Caco-2 (cell line): ENCODE measurements at places on chromosomes 1 and 21. TPM values are rescaled to one million over a fixed set of nuclear protein-coding genes. Genes with fewer than 3 reads are reported as not detected.

- DNase-seq, result no peak
Observed at GRCh38 chr1:110068646-110069403, 1.6 kb downstream of the ALX3 start.

- no peak for DNase-seq
Observed at GRCh38 chr21:37878946-37879660, 37.2 kb downstream of the KCNJ6 start.

- no peak for DNase-seq
Observed at GRCh38 chr1:48294656-48295055, 72.1 kb downstream of the SLC5A9 start.

DNA sequence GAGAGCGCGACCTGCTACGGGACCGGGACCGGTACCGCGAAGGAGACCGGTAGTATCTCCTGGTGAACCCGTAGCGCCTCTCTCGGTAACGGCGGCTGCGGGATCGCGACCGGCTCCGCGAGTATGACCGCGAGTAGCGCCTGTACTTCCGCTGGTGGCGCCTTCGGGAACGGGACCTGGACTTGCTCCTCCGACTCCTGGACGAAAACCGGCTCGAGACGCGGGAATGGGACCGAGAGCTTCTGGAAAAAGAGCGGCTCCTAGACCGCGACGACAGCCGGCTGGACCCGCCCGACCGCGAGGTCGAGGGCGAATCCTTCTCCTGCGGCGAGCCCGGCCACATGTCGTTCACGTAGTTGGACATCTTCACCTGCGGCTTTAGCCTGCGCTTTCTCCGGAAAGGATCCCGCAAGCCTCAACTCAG, 642 bp downstream of the RSRP1 start:
- DNase-seq, result no peak

SLC9C2 gene
- not detected in 2 replicates for total RNA-seq

DNA sequence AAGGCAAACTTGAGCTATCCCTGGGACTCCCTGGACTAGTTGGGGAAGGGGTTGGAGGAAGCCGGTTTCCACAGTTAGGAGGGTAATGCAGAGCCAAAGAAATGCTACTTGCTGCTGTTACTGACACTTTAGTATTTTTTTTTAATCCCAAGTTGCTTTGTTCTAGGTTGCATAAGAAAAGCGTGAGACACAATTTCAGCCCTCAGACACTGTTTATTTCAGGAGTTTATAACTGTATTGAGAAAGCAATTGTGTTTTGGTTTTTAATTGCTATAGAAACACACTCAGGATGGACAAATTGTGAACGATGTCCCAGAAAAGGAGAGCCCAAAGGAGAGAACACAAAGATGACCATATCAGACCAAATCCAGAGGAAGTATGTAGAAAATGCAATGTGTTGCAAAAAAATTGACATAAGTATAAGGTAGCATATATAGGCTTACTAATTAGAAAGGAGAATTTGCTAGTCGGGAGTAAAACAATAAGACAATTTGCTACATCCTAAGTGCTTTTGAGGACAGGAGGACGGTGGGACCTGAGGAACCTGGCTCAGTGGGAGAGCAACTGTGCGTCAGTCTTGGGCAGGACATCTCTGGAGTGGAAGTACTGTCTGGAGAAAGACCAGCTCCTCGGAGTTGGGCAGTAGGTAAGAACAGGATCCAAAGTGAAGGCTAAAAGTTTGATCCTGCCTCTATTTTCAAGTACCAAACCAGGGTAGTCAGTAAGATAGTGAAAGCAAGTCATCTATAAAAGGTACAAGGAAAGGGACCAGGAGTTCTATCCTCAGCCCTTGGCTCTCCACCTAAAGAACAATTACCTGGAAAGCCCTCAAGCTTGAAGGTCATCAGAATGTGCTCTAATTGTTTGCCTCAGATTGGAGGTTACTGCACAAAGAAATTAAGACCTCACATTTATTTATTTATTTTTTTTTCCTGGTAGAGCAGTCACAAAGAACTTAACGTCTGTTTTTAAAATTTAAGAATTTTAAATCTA, 39.9 kb downstream of the DIPK1A start:
- no peak for DNase-seq

U2AF1 gene
- total RNA-seq, result 58.6 and 64.8 TPM in 2 replicates

NES gene
- total RNA-seq, result 18.0 and 22.7 TPM in 2 replicates

KTI12 gene
- 10.1 and 11.8 TPM in 2 replicates for total RNA-seq

- DNase-seq, result no peak
Observed at GRCh38 chr1:224528900-224529299, 87.2 kb upstream of the CNIH3 start.

DNA sequence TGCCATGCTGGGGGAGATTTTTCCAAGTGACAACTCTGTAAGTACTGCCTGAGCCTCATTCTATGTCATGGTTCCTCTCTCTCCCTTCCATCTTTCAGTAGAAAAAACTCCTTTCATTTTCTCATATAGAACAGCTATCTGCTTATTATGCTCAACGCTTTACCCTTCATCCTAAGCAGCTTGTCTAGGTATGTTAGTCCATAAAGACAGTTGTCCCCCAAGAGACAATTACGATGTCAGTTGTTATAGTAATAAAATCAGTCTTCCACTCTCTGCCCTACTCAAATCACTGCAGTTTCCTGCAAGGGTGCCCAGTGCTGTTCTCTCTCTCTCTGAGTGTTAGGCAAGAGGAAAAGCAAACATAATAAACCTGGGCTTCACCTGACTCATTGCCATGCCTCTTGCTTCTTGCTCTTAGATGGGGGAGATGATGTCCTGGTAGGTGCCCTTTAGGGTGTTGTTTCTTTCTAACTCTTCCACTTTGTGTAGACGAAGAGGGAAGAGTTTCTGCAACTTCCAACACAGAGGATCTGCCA, 59.4 kb downstream of the PAPPA2 start:
- DNase-seq, result no peak

GRCh38 chr1:116908266-116908665, 1.4 kb upstream of the PTGFRN start:
- no peak for DNase-seq

- DNase-seq, result peak; percentile 42
Observed at GRCh38 chr1:114510274-114511031, 550 bp downstream of the TRIM33 start.

GRCh38 chr1:230401763-230402294, 24.3 kb downstream of the PGBD5 start:
- DNase-seq, result no peak

DNA sequence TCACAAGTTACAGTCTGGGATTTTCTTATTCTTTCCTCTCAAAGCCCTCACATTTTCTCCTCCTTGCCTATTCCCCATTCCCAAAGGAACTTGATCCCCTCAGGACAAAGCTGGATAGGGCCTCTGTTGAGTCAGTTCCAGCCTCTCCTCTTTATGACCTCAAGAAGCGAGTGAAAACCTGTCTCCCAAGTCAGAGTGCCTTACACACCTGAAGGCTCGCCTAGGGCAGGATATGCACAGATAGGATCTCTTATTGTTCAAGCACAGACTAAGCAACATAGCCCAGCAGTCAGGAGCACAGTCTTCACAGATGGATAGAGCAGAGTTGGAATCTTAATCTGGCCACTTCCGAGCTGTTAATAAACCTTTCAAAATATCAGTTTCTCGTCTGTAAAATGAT, 60.8 kb upstream of the PRRC2C start:
- DNase-seq, result no peak

DNA sequence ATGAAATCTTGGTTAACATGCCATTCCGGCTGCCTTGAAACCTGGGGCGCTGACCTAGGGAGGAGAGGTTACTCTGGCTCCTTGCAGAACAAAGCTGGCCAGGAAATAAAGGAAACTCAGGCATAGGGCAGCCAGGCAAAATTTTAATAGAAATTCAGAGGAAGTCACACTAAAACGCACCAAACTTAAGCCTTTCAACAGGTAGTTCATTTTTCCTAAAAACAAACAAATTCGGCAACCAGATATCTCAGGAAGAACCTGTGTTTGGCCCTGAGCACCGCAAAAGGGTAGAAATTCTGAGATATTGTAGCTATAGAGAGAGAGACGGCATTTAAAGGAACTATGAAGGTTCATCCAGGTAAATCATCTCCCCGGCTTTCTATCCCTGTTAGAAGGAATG, 13.1 kb downstream of the LYST start:
- DNase-seq, result no peak

GRCh38 chr1:162855461-162856150, 5.4 kb downstream of the CCDC190 start:
- DNase-seq, result no peak

- no peak for DNase-seq
Observed at GRCh38 chr1:36934061-36934460, 100.3 kb downstream of the GRIK3 start.

LDLRAD1 gene
- total RNA-seq, result not detected in 2 replicates

KRTAP19-1 gene
- total RNA-seq, result not detected in 2 replicates

- DNase-seq, result no peak
Observed at GRCh38 chr1:210301615-210302000, 27.1 kb upstream of the HHAT start.

- DNase-seq, result peak; percentile 74
Observed at GRCh38 chr1:200738949-200739651, 407 bp downstream of the CAMSAP2 start.

PTPRC gene
- 0.25 and 0.65 TPM in 2 replicates for total RNA-seq

DNA sequence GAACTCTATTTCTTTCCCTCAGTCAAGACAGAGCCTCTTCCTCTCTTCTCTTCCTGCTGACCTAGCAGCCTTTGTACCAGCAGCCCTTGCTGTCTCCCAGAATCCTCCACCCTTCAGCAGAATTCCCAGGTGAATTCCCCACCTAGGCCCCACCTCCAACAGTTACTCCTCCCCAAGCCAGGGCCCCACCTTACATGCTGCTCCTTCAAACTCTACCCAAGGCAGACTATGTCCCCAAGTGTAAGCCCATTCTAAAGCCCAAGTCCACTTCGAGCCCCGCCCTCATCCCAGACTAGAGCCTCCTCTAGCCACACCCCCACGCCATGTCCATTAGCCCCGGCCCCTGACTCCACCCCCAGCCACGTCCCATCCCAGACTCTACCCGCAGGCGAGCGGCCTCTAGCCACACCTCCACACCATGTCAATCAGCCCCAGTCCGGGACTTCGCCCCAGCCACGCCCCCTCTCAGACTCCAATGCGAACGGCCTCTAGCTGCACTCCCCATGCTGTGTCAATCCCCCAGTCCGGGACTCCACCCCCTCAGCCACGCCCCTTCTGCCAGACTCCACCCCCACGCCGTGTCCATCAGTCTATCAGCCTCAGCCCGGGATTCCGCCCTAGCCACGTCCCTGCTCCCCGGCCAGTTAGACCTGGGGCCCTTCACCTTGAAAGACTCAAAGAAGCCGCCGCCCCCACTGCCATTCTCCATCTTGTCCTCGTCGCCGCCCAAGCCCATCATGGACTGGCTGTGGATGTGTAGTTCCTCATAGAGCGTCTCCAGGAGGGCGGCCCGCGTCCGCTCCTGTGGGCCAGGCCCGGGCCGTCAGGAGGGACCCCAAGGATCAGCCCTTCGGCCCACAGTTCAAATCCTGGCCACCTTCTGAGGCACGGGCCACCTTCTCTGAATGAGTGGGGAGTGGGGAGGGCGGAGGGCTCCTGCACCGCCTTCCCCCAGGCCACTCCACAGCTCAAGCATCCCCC, 61.3 kb downstream of the RAP1GAP start:
- DNase-seq, result peak; percentile 90

B4GALT2 gene
- total RNA-seq, result 28.6 and 31.5 TPM in 2 replicates
